ENCODE measurements at places on chromosomes 3 and 15.

DNA sequence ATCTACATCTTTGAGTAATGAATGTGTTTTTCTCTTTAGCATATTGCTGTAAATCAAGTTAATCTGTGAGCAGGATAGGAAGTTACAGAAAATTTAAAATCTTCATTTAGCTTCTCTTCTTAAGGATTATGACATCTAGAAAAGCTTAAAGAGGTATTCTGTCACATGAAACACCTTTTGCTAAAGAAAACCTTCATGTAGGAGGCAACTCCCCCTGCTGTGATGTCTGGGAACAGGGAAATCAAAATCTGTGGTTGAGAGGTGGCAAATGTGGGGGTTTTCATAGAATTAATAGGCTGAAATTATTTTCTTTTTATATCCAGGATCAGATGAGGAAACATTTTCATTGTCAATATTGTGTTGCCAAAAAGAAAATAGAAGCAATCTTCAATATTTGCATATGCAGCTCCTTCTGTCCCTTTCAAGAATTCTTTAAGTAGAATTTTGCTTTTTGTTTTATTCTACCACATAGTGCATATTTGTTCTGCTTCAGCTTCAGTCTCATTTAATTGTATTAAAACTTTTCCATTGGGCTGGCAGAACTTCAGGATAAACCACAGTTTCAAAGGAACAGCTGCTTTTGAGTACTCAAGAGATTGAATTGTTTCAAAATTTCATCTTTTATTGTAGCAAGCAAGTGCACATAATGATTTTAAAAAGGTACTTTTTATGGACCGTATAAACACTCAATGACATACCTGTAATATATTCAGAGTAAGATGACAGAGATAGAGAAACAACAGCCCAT, 128.4 kb downstream of the RAP2B start:
- DNase-seq = no peak

DNA sequence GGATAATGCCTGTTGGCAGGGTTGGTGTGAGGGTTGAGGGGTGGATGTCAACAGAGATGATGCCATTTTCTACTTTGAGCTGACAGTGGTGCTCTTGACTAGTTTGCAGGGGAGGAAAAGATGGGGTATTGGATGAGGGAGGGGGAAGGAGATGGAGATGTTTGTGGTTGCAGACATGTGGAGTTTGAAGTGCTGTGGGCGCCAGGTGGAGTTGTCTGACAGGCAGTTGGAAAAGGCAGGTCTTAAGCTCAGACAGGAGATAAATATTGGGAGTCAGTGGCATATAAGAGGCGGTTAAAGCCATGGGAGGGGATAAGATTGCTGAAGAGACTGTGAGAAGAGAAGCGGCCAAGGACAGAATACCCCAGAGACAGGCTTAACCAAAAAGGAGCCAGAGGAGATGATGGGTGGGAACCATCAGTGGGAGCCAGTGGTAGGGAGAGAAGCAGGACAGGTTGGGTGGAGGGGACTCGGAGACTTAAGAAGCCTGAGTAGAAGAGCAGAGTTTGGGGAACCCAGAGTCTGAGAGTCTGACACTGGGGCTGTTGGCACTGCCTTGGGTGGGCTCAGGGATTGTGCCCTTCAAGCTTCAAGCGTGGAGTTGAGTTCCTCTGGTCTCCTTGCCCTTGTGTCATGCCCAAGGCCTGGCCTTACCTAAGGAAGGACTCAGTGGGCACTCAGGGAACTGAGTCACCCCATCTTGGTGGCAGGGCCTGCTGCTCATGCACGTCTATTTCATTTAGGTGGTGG, 13.9 kb downstream of the COPG1 start:
- no peak for DNase-seq

- DNase-seq = no peak
These were observed 15.8 kb upstream of the KCNMB3 start for GRCh38 chr3:179266701-179267211.

DNA sequence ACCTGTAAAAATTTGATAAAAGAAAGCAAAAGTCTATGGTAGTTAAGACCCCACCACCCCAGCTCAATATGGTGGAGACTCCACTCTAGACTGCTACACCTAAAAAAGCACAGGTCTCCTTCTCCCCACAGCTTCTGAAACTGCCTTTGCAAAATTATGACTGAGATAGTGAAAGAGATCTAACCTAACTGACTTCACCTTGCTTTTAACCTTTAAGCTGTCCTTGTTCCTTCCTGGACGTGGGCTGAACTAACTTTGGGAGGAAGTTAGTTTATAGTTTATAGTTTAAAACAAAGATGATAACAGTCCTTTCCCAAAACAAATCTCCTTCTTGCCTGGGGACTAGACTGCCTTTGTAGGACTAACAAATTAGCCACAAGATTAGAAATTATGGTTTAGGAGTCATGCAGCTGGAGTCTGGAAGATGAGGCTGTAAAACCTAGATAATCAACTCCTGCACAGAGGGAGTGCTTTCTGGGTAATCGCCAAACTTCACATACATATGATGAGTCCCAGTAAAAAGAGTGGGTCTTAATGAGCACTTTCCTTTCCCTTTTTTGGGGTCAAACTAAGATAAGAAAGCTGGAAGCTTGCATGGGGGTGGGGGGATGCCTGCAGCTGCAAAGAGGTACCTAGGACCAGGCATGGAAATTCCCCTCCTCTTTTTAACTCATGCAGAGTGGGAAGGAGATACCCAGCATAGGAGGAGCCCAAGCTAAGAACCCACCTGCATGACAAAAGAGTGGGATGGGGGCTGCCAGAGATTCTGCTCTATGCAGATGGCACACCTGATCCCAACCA, 17.5 kb downstream of the CCR8 start:
- no peak for DNase-seq

DNA sequence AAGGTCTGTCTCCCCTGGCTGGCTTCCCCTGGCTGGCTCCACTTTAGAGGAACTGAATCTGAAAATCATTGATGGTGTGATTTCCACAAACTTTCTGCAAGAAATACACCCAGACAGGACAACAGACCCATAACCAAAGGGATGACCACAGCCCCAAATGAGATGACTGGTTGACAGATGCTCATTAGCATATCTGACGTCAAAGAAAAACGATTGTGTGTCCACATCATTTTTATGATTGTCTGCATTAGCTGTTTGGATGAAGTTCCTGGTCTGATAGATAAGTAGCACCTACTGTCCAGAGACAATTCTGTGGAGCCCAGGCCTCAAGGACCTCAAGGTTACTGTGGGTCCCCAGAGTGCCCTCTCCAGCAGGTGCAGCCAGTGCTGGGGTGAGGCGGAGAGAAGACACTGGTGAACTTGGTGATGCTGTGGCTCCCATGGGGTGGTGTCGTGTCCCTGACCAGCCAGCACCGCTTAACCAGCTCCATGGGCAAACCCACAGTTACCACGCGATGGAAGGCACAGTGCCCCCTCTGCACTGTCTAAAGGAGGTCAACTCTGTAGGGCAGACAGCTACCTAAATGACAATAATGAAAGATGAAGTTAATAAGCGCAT, 127.4 kb downstream of the NSMCE3 start:
- DNase-seq = no peak

DNA sequence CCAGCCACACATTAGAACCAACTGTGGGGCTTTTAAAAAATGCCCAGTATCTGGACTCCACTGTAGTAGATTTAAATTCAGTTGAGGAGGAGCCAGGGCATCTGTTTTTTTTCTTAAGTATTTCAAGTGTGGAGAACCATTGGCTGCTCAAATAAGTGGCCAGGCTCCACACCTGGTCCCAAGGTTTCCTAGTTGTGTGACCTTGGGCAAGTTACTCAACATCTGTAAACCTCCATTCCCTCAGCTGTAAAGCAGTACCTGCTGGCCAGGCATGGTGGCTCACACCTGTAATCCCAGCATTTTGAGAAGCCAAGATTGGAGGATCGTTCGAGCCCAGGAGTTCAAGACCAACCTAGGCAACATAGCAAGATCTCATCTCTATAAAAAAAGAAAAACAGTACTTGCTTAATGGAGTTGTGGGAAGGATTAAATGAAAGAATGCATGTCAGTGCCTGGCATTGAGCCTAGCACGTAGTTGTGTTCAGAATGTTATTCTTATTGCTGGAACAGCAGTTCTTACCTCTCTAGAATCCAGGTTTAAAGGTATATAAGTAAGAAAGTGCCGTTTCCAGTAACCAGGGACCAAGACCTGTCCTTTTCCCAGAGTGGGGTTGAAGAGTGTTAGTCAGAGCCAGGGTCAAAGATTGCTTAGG, 2.0 kb downstream of the PPP1R14D start:
- no peak for DNase-seq

GRCh38 chr3:51955175-51955892, at the start of gene GPR62:
TSS of gene GPR62 (plus strand) at chr3:51955381. CDS start at chr3:51955653, 272 bp downstream.
- DNase-seq = no peak

DNA sequence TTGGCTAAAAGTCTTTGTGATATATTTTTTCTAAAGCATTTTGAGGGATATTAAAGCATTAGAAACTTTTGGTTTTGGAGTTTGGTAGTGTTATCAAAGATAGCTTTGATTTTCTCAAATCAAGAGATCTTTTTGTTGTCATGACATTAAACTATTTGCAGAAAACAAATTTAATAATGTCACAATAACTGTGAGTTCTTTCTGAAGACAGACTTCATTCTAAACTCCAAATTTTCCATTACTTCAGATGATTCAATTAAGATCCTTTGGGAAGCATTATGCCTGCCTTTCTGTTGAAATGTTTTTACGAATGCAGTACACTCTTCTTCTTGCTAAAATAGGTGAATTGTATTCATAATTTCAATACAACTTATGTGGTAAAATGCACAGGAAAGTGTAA, 145.4 kb downstream of the ALCAM start:
- no peak for DNase-seq

DNA sequence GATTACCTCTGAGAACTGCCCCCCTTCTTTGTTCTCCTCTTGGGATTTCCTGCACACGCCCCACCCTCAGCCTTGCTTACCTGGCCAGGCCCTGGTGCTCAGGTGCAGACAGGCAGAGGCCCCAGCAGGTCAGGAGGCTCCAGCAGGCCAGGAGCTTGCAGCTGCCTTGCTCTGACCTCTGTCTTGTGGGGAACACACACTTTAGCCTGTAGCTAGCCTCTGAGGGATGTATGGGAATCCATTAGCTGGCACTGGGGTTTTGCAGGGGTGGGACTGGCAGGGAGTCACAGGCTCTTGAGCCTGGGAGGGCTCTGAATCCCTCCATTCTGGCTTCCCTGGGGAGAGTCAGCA, 2.7 kb downstream of the SMAD6 start:
- DNase-seq = no peak

DNA sequence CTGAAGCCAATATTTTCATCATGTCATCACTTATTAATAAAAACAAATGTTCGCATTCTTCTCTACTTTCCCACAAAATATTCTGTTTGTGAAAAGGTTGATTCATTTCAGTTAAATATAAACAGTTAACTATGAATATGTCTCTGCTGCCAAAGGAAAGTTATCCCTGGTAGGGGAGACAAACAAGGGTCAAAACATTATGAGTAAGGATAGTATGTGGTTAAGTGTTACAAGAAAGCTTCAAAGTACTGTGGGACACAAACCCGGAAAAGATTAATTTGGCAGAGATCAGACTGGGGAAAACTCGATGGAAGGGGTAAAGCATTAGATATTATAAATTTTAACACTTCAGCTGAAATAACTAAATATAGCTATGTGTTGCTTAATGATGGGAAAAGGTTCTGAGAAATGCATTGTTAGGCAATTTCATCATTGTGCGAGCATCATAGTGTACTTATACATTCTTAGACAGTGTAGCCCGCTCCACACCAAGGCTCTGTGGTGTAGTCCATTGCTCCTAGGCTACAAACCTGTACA, 436.5 kb upstream of the TBL1XR1 start:
- no peak for DNase-seq

DNA sequence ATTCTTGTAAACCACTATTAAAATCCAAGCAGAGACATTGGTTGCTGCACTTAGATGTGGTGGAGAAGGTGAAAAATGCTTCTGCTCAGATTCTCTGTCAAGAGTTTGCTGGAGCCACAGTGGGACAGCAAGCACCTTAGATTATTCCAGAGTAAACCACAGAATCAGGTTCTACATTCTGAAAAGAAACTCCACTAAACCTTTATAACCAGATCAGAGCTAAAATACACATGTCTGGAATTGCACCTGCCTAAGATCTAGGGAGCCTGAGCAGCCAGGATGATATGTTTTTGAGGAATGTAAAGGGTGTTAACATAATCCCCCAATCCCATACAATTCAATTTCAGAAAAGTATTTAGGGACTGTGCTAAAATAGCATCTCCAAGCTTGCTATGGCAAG, at the start of gene ZPLD1:
Gene ZPLD1, plus strand, starts transcription at position 301 of the 400 bp plus-strand sequence. CDS start 3,473 bp downstream, outside the sequence.
- no peak for DNase-seq
